ENCODE measurements at places on chromosomes 16 and 17.

- DNase-seq = no peak
Measured at GRCh38 chr16:15736529-15736928, 86.5 kb downstream of the NDE1 start.

- DNase-seq = no peak
Measured at GRCh38 chr17:80779336-80779735, 212.3 kb upstream of the CHMP6 start.

DNA sequence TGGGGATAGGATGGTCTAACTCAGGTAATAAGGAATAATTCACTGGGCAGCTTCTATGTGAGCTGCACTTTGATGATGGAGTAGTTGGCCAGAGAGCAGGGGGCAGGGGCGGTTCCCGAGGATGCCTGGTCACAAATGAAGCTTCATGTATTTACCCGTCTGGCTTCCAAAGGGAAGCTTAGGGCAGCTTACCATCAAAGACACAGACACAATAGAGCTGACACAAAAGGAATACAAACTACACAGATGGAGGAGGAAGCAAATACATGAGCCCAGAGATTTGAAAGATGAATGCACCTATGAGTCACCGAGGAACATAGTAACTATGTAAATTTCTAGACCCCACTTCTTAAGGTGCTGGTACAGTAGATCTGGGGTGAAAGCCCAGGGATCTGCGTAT is 8.7 kb upstream of the EMP2 start:
- DNase-seq = no peak

- DNase-seq = no peak
Measured at GRCh38 chr17:80796430-80796861, 195.2 kb upstream of the CHMP6 start.

- peak; percentile 29 for DNase-seq
Measured at GRCh38 chr16:23504453-23505179, 5.7 kb downstream of the GGA2 start.

- no peak for DNase-seq
Measured at GRCh38 chr16:54422159-54422558, 135.6 kb upstream of the IRX3 start.

DNA sequence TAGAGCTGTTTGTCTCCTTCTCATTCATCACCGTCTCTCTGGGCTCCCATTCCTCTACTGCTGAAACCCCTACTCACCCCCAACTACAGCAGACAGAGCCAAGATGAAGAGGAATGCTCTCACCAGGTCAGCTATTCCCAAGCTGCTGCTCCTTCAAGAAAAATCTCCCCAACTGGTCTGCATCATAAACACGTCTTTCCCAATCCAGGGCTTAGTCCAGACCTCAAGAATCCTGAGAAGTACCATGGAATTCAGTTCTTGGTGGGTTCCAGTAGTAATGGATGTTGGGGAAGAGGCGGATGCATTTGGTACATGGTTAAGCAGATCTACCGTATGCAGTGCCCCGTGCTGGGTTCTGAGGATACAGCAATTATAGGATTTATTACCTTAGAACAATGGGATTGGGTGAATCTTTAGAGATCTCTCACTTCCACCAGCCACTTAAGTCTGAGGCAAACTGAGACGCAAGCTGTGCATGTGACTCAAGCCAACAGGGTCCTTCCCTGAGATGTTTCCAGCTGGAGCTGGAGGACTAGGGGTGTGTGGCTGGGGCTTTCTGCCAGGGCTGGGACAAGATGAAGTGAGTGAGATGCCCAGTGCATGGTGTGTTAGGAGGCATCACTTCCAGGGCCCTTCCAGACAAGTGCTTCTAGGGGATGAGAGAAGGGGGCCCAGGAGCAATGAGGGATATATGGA is 232.7 kb upstream of the CDH5 start:
- DNase-seq = no peak

- DNase-seq = no peak
Measured at GRCh38 chr17:64300699-64300965, 37.6 kb upstream of the TEX2 start.

GRCh38 chr17:44859701-44860100 is 12.0 kb downstream of the HIGD1B start:
- DNase-seq = no peak

- DNase-seq = no peak
Measured at GRCh38 chr16:48075398-48075797, 80.4 kb downstream of the ABCC12 start.

GRCh38 chr16:5025171-5025632 is 8.5 kb downstream of the NAGPA start:
- DNase-seq = no peak

GRCh38 chr16:57064995-57065394 is 27.4 kb upstream of the CPNE2 start:
- no peak for DNase-seq

DNA sequence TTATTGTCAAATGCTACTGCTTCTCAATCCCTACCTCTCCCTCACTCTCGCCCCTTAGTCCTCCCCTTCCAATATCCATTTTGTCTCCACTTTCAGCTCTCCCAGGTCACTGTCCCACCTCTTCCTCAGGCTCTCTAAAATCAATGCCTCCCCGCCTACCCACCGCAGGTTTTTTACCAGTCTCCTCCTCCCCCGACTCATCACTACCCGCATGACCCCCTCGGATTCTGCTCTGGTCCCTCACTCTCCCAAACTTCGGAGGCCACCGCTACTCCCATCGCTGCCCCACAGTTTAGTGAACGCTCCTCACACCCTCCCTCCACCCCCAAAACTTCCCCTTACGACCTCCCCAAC is 513 bp downstream of the CRLF3 start:
- DNase-seq = no peak

DNA sequence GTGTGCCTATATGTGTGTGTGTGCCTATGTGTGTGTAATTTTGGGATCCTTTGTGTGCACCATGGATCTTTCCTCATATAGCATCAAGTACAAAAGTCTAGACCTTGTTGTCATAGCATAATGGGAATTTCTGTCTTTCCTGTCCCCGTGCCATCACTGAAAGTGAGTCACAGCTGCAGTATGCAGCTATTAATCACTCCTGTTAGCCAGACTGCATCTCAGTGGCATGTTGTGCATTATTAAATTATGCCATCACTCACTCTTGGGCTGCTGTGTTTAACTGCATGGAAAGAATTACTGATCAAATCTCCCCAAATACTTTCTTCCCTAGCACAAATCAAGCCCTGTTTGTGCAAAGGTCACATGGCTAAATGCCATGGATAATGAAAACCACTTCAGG is 92.4 kb downstream of the CBLN1 start:
- DNase-seq = no peak

- DNase-seq = no peak
Measured at GRCh38 chr16:2884041-2884451, 1.0 kb downstream of the FLYWCH2 start.
